ENCODE measurements at places on chromosomes 5 and 9.

DNA sequence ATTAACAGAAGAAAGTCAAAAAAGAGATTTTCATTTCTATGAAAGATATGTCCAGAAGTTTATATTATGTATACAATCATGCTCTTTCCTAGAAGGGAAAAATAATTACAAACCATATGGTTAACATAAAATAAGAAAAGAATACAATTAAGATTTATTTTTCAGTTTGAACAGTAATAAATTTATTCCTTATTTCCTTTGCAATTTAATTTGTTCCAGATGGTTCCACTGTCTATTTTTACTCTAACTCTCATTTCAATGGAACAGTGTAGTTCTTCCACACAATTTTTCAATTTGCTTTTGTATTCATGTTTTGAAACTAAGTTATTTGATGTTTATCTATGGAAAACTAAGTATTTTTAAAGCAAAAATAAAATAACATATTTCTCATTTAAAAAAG lies 1026.3 kb downstream of the TAF11L14 start:
- DNase-seq, result no peak

GRCh38 chr5:138354926-138355378 lies 2.5 kb downstream of the KDM3B start:
- DNase-seq, result no peak

DNA sequence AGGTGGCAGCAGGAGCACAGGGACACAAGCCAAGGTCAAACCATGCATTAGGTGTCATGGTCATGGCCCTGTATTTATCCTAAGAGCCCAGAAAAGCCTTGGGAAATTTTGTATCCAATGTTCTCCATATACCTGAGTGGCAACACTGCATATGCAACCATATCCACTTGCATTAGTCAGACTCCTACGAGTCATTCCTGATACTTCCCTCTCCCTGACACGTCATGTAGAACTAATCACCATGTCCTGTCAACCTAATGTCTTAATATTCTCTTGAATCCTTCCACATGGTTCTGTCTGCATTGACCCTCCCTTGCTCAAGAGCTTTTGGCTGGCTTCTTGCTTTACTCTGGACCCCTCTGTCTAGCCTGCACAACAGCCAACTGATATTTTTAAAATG lies 9.4 kb downstream of the SCGB3A2 start:
- no peak for DNase-seq

GRCh38 chr5:2335125-2335732 lies 416.2 kb downstream of the IRX2 start:
- no peak for DNase-seq

- no peak for DNase-seq
Observed at GRCh38 chr5:149387982-149388381, 8.9 kb upstream of the IL17B start.

DNA sequence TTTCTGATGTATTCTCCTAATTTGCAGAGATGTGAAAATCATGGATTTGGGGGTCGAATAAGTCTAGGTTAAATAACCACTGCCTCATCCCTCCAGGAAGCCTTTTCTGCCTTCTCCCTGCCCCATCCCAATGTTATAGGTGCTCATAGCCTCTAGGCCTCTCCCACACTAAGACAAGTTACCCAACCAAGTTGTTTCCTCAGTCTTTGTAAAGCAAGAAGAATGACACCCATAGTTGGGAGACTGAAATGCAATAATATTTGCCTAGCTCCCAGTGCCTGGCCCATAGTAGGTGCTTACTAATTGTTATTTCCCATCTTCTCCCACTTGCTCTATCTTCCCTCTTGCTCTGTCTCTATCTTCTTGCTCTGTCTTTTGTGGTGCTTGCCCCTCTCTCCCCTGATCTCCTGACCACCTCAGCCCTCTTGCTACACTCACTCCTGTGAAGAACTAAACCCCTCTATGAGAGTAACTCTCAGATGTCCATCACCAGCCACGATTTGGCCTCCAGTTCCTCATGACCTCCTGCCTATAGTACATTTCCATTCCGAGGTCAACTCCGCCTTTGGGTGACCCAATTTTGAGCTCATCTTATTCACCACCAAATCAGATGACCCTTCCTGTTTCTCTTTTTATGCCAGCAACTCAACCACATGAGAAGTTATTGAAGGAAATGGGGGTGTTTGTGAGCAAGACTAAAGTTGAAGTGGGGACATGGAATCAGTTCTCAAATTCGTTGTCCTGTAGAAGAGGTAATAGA lies 7.0 kb downstream of the AFAP1L1 start:
- no peak for DNase-seq

Data from activated naive CD4-positive, alpha-beta T cell (primary cell).